B cell (primary cell): ENCODE measurements at places on chromosomes 1 and 21. TPM values are rescaled to one million over a fixed set of nuclear protein-coding genes. Genes with fewer than 3 reads are reported as not detected.
A peak's percentile ranks its signal among the peaks of the same experiment; 100 is the strongest.

The GPR137B gene
- 11.3 and 11.8 TPM in 2 replicates for total RNA-seq

GRCh38 chr1:54289712-54290233, 89.8 kb downstream of the MRPL37 start:
- H3K27ac ChIP-seq = no peak overlapping the region
- no peak overlapping the region for H3K4me3 ChIP-seq
- H3K4me1 ChIP-seq = no peaks in the 10 kb centered on the region
- no peaks in the 10 kb centered on the region for H3K36me3 ChIP-seq

DNA sequence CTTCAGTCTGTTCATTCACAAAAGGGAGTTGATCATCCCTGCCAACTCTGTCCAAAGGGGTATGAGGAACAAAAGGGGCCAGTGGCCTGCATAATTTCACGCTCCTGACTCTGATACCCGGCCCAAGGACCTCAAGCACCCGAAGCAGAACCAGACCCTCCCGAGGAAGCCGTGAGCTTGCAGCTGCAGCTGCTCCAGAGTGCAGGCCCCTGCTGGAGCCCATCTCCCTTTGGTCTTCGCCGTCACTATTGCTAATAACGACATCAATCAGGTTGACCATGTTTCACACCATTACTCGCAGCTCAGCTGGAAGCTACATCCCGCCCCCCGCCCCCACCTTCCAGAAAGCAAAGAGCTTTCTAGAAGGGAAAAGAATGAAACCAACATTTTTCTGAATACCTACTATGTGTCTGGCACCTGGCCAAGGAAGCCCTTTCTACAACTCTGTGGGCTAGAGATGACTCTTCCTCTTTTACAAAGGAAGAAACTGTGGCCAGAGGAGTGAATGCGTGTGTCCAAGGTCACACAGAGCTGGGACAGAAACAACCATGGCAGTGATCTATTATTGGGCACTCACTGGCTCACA, 5.5 kb downstream of the NKAIN1 start:
- no peak overlapping the region for H3K27ac ChIP-seq
- peaks cover 30% of the 10 kb centered on the region for H3K27me3 ChIP-seq
- no peak overlapping the region for H3K4me3 ChIP-seq
- H3K36me3 ChIP-seq = no peaks in the 10 kb centered on the region
- no peak for DNase-seq

GRCh38 chr1:193905288-193906085, 719.1 kb upstream of the B3GALT2 start:
- H3K27ac ChIP-seq = no peak overlapping the region
- no peak for DNase-seq
- H3K4me1 ChIP-seq = no peaks in the 10 kb centered on the region
- no peaks in the 10 kb centered on the region for H3K27me3 ChIP-seq
- H3K4me3 ChIP-seq = no peak overlapping the region

DNA sequence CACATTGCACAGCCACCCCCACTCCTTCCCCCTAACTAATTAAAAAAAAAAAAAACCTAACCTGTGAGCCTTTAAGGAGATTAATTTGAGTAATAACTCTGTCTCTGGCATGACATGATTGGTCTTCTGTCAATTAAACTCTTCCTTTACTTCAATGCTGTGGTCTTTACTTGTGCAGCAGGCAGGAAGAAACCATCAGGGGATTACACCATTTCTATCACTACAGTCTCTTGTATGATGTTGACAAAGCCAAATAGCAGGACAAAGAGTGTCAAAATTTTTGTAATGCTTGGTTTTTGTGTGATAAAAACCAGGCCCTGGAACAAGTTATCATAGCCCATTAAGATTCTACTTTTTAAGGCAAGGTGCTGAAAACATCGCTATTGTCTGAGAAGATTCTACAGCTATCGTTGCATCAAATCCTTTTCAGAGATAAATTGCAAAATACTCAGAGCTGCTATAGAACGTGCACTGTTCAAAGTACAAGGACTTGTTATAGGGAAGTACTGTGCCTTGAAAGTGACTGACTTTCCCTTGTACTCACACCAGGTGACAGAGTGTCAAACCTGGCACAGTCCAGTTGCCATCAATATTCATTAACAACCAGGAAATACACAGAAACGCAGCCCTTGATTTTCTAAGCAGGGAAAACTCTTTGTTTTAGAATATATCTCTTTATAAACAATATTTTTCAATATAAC, 37.7 kb downstream of the LHX9 start:
- no peak overlapping the region for H3K4me3 ChIP-seq
- no peaks in the 10 kb centered on the region for H3K36me3 ChIP-seq
- no peaks in the 10 kb centered on the region for H3K27me3 ChIP-seq
- no peak for DNase-seq
- H3K27ac ChIP-seq = no peak overlapping the region

- H3K27ac ChIP-seq = peak overlapping the region; percentile 16
- H3K4me3 ChIP-seq = no peak overlapping the region
- peaks cover 31% of the 10 kb centered on the region for H3K4me1 ChIP-seq
Measured at GRCh38 chr1:52534928-52535764, 17.7 kb downstream of the TUT4 start.

GRCh38 chr1:91714867-91715381, 171.0 kb downstream of the TGFBR3 start:
- H3K36me3 ChIP-seq = no peaks in the 10 kb centered on the region
- H3K4me1 ChIP-seq = no peaks in the 10 kb centered on the region
- H3K27me3 ChIP-seq = no peaks in the 10 kb centered on the region
- no peak for DNase-seq
- H3K27ac ChIP-seq = no peak overlapping the region

- no peaks in the 10 kb centered on the region for H3K27me3 ChIP-seq
- no peak overlapping the region for H3K4me3 ChIP-seq
- H3K4me1 ChIP-seq = no peaks in the 10 kb centered on the region
- H3K36me3 ChIP-seq = no peaks in the 10 kb centered on the region
- no peak overlapping the region for H3K27ac ChIP-seq
Measured at GRCh38 chr1:51312718-51313117, 17.6 kb downstream of the TTC39A start.

- H3K27ac ChIP-seq = no peak overlapping the region
- H3K36me3 ChIP-seq = no peaks in the 10 kb centered on the region
- DNase-seq = no peak
- no peaks in the 10 kb centered on the region for H3K27me3 ChIP-seq
Measured at GRCh38 chr21:37435711-37436110, 69.1 kb downstream of the DYRK1A start.

DNA sequence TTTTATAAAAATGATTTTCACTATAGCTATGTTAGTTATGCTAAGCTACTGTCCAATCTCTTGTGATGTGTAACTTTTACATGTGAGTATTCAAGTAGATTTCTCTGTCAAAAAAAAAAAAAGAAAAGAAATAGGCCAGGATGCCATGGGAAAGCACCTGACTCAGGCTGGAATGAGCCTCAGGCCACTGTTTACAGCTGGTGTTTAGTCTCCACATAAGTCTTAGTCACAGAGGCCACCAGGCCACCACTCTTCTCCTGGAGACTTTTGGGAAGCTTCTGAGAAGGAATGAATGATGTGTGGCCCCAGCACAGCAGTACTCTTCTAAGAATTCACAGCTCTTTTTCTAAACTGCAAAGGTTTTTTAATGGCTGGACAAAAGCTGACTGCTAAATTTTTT, 48.9 kb downstream of the CHML start:
- peaks cover 82% of the 10 kb centered on the region for H3K36me3 ChIP-seq
- H3K4me1 ChIP-seq = peaks cover 3% of the 10 kb centered on the region
- peak overlapping the region; percentile 64 for H3K27ac ChIP-seq
- no peak for DNase-seq
- no peak overlapping the region for H3K4me3 ChIP-seq

DNA sequence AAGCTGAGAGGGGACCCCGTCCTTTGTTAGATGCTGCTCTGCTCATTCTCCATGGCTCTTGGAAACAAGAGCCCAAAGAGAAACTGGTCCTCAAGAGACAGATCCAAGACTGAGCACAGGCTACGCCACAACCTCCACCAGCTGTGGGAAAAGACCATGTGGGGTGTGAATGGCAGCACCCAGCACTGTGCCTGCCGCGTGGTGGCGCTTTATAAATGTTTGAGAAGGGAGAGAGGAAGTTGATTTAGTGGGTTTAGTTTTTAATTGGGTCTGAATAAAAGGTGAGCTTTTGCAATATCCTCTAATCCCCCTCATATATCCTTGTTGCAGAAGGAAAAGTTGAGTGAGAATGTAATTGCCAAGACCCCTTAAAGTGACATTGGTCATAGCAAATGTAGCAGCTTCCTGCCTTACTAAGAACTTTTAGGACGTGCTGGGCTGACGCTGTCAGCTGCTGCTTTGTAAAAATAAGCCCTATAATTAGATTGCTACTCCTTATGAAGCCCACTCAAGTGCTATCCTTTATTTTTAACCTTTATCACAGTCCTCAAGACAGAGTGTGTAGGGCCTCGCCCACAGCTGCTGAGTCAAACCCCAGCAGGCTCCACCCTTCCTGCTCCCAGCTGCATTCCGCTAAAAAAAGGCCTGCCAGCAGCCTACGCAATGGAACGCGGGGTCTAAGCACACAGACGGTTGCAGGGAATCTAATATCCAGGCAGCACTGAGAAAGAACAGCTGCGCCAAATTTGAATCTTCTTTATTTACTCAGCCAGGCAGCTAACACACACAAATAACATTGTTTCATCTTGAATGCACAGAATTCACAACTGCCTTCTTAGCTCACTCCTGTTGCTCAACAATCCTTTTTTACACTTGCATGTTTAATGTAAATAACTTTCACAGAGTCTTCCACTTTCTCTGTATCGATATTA, 47.4 kb upstream of the PRDX6 start:
- H3K36me3 ChIP-seq = no peaks in the 10 kb centered on the region
- H3K4me1 ChIP-seq = peaks cover 20% of the 10 kb centered on the region
- no peaks in the 10 kb centered on the region for H3K27me3 ChIP-seq
- DNase-seq = peak; percentile 82
